Fibroblast of skin of abdomen (primary cell): ENCODE measurements at places on chromosomes 7 and 10.

- peak; percentile 37 for DNase-seq
Observed at GRCh38 chr7:81583882-81584533, 185.8 kb downstream of the HGF start.

- peak; percentile 93 for DNase-seq
Observed at GRCh38 chr7:120987683-120988590, 574 bp upstream of the CPED1 start.

GRCh38 chr7:3165681-3166580 lies 122.3 kb upstream of the CARD11 start:
- DNase-seq = no peak

DNA sequence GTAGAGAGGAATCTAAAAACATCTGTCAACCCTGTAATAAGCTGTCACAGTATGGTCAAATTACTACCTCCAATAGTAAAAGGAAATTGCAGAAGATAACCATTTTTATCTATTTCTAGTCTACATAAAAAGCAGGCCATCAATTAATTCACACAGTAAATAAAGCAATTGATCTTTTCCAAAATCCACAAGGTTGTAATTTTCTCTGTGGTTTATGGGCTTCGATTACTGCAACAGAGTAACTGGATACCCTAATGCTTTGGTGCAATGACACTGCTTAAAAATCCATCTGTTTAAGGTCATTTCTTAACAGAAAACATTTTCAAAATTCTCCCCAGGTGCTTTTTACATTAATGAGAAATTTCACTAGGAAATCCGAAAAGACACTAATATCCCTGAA lies 23.9 kb downstream of the ESYT2 start:
- no peak for DNase-seq

DNA sequence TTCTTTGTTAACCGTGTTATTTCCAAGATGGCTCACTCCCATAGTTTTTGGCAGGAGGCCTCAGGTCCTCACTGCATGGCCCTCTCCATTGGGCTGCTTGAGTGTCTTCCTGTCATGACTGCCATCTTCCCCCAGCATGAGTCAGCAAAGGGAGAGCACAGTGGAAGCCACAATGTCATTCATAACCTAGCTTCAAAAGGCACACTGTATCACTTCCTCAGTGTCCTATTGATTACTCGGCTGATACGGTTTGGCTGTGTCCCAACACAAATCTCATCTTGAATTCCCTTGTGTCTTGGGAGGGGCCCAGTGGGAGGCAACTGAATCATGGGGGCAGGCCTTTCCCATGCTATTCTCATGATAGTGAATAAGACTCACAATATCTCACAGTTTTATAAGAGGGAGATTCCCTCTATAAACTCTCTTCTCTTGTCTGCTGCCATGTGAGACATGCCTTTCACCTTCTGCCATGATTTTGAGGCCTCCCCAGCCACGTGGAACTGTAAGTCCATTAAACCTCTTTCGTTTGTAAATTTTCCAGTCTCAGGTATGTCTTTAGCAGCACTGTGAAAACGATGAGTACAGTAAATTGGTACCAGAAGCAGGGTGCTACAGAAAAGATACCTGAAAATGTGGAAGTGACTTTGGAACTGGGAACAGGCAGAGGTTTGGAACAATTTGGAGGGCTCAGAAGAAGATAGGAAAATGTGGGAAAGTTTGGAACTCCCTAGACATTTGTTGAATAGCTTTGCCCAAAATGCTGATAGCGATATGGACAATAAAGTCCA lies 106.5 kb downstream of the PRLHR start:
- DNase-seq = no peak

- DNase-seq = no peak
Observed at GRCh38 chr7:117023325-117023854, 70.1 kb downstream of the ST7 start.

- no peak for DNase-seq
Observed at GRCh38 chr10:132735923-132736391, 50.0 kb downstream of the NKX6-2 start.

- DNase-seq = no peak
Observed at GRCh38 chr10:22156750-22157149, 61.1 kb downstream of the EBLN1 start.

GRCh38 chr7:129502708-129503685 lies 666 bp downstream of the SMKR1 start:
- DNase-seq = no peak

DNA sequence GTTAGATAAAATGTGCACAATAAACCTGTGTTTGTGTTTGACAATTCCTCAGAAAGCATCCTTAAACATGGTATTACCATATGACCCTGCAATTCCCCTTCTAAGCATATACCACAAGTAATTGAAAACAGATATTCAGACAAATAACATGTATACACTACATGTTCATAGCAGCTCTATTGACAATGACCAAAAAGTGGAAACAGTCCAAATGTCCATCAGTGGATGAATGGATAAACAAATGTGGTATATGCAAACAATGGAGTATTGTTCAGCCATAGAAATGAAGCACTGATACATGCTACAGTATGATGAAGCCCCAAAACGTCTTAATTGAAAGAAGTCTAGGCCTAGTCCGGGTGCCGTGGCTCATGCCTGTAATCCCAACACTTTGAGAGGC lies 280.1 kb downstream of the OTUD1 start:
- DNase-seq = no peak

- peak; percentile 5 for DNase-seq
Observed at GRCh38 chr10:68517188-68517587, 10.1 kb downstream of the SLC25A16 start.

- DNase-seq = no peak
Observed at GRCh38 chr10:4213441-4213840, 428.4 kb upstream of the KLF6 start.

DNA sequence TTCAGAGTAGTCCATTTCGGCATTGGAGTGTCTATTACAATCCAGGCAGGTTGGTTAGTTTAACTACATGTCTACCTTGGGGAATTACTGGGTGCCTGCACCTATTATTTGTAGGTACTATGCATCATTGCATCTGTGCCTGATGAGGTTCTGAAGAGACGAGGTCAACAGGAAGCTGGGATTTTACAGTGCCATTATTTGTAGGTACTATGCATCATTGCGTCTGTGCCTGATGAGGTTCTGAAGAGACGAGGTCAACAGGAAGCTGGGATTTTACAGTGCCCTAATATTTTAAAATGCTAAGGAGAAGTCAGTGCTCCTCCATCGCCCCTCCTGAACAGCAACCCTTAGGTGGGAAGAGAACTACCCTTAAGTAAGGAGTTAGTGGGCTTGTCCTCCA lies 41.7 kb downstream of the NPY start:
- DNase-seq = no peak

GRCh38 chr10:88490231-88490980 lies 92.7 kb downstream of the RNLS start:
- no peak for DNase-seq

DNA sequence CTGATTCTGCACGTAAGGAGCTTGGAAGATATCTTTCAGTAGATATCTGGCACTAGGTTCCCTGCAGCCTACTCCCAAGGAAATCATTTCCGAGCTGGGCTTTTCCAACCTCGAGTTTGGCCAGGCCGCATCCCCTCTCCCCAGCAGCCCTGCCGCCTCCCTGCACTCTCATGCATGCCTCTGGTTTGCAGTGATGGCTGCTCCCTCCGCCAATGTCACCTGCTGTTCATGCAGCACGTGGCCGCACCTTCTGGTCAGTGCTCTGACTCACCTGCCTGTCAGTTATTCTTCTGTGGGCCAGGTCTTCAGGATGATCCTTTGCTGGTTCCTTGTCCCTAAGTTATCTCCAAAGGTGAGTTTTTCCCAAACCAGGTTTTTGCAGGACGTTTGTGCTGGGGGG lies 50.6 kb upstream of the RASGEF1A start:
- DNase-seq = no peak

- DNase-seq = no peak
Observed at GRCh38 chr7:40824461-40824860, 689.7 kb downstream of the SUGCT start.
